ENCODE measurements at places on chromosomes 1 and 21.

GRCh38 chr1:200740571-200741208, 2.0 kb downstream of the CAMSAP2 start:
- no peak for DNase-seq

- no peak for DNase-seq
These were observed 118.5 kb downstream of the ESRRG start for GRCh38 chr1:216604771-216605170.

DNA sequence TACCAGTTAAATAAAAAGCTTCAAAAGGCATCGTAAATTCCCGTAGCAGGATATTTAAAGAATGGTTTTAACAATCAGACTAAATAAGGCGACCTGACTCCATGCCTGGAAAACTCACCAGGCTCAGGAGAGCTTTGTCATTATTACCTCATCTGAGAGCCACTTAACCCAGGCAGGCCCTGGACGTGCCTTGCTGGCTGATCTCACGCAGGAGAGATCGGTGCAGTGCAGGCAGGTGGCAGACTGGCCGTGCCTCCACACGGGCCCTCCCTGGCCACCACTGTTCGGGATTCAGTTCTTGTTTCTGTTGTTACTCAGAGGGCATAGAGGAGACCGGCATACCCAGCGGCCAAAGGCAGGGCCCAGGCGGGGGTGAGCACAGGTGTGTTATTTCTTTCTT, 6.4 kb downstream of the MT1HL1 start:
- DNase-seq = no peak

GRCh38 chr1:195580988-195581387, 1027.3 kb downstream of the KCNT2 start:
- DNase-seq = no peak

DNA sequence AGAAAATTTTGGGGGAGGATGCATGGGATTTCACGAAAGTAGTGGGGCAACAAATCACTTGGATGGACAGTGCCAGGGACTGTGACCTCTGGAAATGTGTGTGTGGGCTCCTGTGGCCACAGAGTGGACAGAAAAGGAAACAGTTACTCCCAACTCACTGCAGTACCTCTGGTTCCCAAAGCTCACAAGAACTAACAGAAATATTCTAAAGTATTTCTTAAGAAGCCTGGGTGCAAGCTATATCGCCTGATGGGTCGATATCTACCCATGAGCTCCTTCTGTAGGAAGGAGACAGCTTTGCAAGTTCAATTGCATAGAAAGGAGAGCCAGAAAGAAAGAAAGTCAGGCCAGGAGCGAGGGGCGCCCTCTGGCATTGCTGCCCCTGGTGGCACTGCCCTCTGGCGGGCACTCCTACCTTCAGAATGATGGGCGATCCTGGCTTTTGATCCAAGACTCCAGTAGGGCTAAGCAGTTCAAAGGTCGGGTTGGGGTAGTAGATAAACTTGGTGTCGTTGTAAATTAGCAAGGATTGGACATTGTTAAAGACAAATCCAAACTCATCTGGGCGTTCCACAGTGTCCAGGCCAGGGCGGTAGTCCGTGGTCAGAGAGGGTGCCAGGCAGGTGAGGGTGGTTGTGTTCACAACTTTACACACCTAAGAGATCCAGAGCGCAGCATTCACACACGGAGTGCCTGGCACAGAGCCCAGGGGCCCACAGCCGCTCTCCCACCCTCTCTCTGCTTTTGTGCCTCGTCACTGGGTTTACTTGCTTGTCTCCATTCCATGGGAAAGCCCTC, 134.7 kb upstream of the CD34 start:
- no peak for DNase-seq

DNA sequence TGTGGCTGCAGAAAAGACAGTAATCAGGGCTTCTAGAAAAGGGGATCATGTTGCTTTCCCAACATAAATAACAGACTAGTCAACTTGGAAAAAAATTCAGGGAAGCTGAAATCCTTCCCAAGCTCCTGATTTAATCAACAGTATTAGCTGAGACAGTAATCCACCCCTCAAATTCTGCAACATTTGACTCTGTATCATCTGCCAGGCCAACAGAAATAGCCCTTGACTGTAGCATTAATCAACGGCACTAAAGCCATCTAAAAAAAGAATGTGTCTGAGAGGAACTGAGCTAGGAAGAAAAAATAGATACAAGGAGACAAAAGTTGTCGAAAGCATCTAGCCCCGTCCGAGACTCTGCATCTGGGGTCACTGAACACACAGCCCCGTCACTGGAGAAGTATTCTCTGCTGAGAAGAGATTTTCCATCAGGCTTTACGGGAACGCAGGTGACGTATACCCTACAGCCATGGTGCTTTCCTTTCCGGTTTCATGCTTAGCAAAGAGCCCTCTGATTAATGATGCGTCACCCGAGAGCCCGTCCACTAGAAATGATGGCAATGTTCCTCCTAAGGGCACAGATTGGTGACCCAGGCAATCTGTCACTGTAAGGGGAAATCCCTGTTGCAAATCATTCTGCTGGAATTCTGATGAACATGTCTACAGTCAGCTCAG, 42.1 kb upstream of the TP53BP2 start:
- DNase-seq = no peak

GRCh38 chr21:33202464-33203363, 27.0 kb upstream of the IFNAR2 start:
- no peak for DNase-seq

DNA sequence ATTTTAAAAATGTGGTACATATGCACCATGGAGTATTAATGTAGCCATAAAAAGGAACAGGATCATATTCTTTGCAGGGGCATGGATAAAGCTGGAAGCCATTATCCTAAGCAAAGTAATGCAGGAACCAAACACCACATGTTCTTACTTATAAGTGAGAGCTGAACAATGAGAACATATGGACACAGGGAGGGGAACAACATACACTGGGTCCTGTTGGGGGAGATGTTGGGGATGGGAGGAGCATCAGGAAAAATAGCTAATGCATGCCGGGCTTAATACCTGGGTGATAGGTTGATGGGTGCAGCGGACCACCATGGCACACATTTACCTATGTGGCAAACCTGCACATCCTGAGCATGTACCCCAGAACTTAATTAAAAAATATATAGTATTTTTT, 352.5 kb upstream of the KAZN start:
- no peak for DNase-seq

DNA sequence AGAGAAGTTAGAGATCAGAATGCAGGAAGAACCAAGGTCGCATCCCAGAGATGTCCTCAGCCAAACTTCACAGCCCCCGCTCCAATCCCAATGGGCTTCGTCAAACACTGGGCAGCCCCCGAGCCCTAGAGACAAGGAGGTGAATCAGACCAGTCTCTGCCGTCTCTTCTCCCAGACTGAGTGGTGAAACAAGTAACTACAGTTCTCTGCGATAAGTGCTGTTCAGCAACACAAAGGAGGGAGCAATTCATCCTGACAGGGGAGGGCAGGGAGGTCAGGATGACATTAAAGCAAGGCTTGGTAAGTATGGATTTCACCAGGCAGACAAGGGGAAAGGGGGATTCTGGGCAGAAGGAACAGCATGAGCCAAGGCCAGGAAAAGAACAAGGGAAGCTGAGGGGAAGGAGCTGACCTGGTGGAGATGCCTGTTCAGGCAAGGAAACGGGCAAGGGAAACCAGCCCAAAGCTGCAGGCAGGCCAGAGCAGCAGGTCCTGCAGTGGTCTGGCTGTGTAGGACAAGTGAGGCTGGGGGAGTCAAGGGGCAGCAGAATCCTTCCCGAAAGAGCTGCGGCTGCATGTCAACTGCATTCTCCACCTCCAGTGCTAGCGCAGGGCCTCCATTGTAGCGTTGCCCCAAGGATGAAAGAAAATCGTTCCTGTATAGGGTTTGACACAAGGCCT, 13.6 kb upstream of the ERI3 start:
- no peak for DNase-seq

DNA sequence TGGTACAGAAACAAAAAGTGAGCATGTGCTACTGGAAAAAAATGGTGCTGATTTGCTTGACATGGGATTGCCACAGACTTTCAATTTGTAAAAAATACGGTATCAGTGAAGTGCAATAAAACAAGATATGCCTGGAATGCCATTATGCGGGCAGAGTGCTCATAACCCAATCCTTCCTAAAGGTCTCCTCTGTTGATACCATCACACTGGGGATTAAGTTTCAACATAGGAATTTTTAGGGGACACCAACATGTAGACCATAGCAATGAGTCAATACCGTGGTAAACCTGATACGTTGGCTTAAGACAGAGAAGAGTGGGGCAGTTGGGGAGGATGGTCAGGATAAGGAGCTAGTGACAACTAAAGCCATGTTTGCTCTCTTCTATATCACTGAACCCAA, 20.5 kb downstream of the MX1 start:
- no peak for DNase-seq

- DNase-seq = no peak
These were observed at the start of gene RGS18 for GRCh38 chr1:192158181-192158580. Gene RGS18 (plus strand): TSS chr1:192158462. CDS start chr1:192158638, 176 bp downstream.

DNA sequence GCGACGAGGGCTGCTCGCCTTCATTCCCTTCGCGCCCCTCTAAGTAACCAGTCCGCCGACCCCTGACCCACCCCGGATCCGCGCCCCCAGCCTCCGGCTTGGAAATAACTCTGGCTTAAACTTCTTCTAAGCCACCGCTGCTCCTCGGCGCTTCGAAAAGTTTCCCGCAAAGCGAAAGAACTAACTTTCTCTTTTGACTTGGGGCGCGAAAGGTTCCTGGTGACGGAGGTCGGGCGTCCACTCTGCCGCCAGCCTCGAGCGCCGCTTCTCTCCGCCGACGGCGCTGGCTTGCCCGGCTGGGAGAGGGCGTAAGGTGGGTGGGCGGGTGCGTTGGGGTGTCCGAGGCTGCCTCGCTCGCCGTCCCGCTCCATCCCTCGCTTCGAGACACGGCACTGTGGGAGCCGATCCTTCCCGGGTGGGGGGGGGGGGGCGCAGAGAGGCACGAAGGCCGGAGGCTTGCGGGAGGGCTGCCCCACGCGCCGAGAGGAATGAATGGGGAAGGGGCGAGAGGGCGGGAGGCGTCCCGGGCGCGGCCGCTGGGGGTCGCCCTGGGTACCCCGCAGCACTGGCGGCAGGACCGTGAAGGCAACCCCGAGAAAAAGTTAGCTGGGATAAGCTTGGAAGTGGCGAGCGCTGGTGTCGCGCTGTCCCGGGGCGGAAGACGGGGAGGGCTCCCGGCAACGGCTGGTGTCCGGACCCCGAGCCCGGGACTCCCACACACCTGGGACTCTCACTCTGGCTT, 569 bp downstream of the ATF3 start:
- DNase-seq = peak; percentile 71

DNA sequence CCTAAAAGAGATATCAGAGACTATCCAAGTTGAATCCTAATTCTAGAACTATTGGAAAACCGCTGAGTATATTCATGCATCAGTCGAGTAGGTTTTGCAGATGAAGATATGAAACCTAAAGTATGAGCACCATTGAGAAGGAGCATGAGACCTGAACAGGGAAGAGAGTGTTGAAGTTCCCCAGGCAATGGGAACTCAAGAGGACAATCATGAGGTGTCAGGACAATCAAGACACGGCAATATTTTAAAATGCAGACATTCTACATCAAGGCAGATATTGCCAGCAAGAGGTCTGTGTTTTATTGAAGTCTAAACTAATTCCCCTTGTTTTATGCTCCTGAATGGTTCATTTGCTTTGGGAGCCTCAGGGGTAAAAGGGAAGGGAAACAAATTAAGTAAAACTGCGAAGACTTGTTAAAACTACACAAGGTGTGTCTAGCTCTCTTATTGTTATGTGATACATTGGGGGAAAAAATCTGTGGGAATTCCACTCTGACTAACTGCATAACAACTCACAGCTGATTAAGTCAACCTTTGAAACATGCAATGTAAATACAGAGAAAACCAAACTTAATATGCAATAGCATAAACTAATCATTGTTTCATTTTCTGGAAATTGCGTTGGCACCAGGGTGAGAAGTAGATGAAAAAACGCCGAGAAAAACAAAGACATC, 347.9 kb upstream of the ADGRL2 start:
- no peak for DNase-seq

- no peak for DNase-seq
These were observed 176.8 kb downstream of the FAF1 start for GRCh38 chr1:50783286-50783685.

GRCh38 chr1:54122992-54123391, 29.8 kb downstream of the CDCP2 start:
- DNase-seq = no peak
